ENCODE measurements at places on chromosomes 6 and 20.

- DNase-seq, result no peak
Measured at GRCh38 chr20:58160451-58161061, 67.9 kb downstream of the ANKRD60 start.

GRCh38 chr6:166251211-166251610, 57.0 kb downstream of the PRR18 start:
- DNase-seq, result no peak

DNA sequence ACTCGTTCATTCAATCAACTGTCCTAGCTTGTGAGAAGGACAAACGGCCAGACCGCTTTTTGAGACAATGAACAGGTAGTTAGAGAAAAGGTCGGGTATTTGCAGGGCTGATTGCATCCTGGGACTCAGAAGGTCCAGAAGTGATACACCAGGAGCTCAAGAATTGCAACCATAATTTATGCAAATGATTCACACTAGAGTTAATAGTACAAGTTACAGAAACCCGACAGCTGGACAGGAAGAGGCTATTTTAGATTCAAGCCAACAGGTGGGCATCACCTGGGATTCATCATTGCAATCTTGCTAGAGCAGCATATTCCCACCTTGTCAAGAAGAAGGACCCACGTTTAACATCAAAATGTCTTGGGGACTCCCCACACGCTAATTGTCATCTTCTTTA, 83.5 kb downstream of the TNFAIP3 start:
- no peak for DNase-seq

GRCh38 chr6:506508-506907, 115.0 kb downstream of the IRF4 start:
- DNase-seq, result no peak

- DNase-seq, result no peak
Measured at GRCh38 chr20:600141-600540, 10.0 kb downstream of the TCF15 start.

DNA sequence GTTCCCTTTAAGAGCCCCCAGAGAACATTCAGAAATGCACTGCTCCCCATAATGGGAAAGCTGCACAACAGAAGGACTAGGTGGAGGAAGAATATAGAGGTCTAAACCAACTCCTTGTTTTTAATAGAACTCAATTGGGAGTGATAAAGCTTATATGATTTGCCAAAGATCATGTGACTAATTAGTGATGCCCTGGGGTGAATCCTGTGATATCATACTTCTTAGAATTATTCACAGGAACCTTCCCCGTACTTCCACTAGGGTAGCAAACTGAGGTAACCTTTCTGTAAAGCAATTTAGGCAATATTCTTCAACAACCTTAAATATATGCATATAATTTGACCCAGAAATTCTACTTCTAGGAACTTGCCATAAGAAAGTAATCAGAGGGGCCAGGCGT, 84.4 kb downstream of the TFAP2A start:
- no peak for DNase-seq

GRCh38 chr6:5828296-5828695, 178.4 kb downstream of the NRN1 start:
- DNase-seq, result no peak

GRCh38 chr20:51747182-51747911, 20.8 kb downstream of the ATP9A start:
- DNase-seq, result no peak

DNA sequence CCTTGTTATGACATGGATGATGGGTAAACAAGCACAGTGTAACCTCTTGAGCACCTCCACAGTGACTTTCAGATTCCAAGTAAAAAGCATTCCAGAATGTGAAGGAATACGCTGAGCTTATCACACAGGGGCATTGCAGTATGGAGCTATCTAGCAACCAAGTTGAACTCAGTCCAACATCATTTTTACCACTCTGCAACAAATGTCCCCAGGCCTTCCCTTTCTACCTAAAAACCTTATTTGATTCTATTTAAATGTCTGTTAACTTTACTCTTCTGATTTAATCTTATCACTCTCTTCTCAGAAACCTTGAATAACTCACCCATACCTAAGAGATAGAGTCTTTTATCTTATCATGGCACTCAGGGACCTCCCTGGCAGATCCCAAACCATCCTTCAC, 195.8 kb upstream of the CDYL start:
- DNase-seq, result peak; percentile 27

- no peak for DNase-seq
Measured at GRCh38 chr6:15107644-15108382, 138.1 kb upstream of the JARID2 start.

DNA sequence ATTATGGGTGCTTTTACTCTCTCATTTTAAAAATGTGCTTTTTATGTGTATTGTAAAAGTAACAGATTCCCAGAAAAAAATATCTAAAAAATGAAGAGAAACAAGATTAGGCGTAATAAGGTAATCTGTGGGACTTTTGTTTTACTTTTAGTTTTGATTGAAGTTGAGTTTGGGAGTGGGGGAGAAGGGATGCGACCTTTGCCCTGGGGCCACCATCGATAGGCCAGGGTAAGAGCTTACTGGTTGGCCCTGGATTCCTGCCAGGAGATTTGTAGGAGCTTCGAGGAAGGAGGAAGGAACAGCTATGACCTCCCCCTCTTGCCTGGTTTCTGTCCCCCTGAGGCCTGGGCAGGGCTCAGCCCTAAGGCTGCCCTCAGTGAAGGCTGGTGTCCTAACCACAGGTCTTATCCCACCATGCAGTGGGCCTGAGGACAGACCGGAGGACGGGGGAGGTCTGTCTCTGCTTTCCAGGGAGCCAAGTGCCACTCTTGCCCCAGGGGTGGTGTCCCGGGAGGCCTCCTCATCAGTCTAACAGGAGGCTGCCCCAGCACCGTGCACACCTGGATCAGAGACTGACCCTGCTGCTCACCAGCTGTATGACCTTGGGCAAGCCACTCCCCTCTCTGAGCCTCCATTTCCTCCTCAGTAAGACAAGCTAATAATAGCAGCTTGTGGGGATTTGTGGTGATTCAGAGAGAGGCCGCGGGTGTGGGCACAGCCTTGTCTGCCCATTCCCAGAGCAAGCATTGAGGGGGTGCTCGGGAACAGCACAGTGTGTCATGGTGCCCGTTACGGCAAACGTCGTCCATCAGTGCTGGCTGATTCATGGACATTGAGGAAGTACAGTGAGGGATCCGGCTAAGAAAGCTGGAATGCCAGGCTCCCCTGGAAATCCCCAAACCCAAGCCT, 21.2 kb downstream of the TGM2 start:
- DNase-seq, result no peak
